ENCODE measurements at places on chromosomes 11 and 22. TPM values are rescaled to one million over a fixed set of nuclear protein-coding genes. Genes with fewer than 3 reads are reported as not detected.

DNA sequence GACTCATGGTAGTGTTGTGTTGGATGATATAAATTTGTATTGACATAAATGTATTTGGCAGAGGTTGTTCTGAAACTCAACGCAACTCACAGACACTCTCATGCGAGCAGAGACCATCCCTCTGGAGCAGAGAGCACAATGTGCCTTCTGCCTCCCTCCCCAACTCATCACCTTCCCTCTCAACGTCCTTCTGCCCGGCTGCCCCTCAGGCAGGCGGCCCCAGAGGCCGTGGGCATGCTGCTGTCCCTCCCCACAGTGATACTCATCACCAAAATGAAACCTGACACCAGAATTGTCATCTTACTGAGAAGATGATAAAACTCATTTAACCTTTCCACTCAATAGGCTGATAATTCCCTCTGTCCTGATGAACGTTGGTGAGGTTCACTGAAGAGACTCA, 260.6 kb downstream of the ETS1 start:
- no peak for DNase-seq

DNA sequence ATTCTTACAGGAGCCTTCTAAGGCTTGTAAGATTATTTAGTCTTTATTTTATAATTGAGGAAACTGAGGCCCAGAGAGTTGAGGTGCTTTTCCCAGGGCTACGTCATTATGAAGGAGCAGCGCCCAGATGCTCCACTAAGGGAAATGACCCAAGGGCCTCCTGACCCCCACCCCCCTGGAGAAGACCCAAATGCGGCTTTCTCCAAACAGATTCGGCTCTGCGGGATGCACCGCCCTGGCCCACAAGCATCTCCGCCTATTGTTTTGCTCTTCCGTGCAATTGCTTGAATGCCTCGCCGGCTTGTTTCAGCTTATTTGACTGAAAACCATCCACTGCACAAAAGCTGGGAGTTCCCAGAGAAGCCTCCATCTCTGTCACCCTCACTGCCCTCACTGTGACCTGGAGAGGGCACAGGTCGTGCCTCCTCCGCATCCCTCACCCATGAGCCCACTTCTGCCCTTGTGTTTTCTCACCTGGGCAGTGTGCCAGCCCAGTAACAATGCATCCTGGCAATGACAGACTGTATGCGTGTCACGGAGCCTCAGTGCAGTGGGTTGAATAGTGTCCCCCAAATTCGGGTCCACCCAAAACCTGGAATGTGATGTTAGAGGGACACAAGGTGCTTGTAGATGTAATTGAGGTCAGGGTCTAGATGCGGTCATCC, 790.2 kb downstream of the TBC1D22A start:
- DNase-seq, result no peak

DNA sequence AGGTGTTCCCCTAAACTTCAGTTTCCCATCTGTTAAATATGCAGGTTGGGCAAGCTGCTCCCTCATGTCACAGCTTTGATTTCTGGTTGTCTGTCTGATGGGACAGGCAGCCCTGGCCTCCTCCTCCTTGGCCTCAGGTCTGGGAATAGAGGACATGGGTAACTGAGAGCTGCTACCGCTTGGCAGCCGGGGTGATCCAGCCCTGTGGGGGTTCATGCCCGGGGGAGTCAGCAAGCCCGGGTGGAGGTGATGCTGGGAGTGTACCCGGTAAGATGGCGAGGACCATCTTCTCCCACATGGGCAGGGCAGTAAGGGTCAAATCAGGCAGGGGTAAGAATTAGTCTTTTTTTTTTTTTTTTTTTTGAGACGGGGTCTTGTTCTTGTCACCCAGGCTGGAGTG, 845.0 kb downstream of the TBC1D22A start:
- DNase-seq, result no peak

- no peak for DNase-seq
Measured at GRCh38 chr22:26927821-26928220, 270.4 kb downstream of the MIAT start.

GRCh38 chr11:1518301-1518700, 31.7 kb upstream of the MOB2 start:
- no peak for DNase-seq

DNA sequence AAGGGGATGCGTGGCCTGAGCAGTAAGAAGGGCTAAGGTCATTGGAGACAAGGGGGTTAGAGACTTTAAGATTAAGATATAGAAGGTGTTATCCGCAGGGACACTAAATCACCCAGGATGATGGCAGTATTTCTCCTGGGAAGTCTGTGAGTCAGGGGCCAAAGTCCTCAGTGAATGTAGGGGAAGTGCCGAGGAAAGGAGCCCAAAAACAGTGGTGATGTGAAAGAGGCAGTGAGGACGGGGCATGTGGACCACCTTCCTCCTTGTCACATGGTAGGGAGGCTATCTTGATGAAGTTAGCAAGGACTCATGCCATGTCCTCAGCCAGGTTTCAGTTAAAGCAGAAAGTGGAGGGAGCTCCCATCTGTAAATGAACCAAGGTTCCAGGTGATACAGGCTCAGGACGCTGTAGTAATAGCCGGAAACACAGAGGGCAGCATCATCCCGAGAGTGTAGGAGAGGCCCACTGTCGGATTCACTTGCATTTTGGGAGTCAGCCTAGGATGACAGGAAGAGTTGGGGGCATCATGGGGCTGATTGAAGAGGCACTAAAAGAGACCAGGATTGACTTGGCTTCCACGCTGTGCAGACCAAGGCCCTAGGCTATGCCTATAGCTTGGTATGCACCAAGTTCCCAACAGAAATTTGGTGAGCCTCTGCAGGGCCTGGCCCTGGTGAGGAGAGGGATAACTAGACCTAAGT, 33.5 kb downstream of the WEE1 start:
- DNase-seq, result no peak

- no peak for DNase-seq
Measured at GRCh38 chr22:45202333-45203149, 38.2 kb downstream of the KIAA0930 start.

- DNase-seq, result no peak
Measured at GRCh38 chr22:44611880-44612496, 90.0 kb upstream of the PRR5 start.

Gene PATE4
- not detected for total RNA-seq

Gene SLC22A6
- total RNA-seq, result not detected

Gene SCGB1A1
- not detected for total RNA-seq

All from pancreas (tissue), 10 donors.